Right lobe of liver (tissue), 6 donors: ENCODE measurements at places on chromosomes 1 and 21. TPM values are rescaled to one million over a fixed set of nuclear protein-coding genes. Genes with fewer than 3 reads are reported as not detected.

TLR5 gene
- 2.6 TPM for total RNA-seq

VCAM1 gene
- total RNA-seq: 13.2 TPM

PRMT6 gene
- total RNA-seq: 4.0 TPM

LRRN2 gene
- 0.07 TPM for total RNA-seq

NBPF4 gene
- total RNA-seq: not detected

FAM151A gene
- 0.12 TPM for total RNA-seq

ATP6V1G3 gene
- not detected for total RNA-seq

UBL4B gene
- total RNA-seq: not detected

KRTAP13-2 gene
- not detected for total RNA-seq

MYOC gene
- total RNA-seq: not detected

FCGR3A gene
- 28.5 TPM for total RNA-seq

FGGY gene
- total RNA-seq: 57.5 TPM

DNA sequence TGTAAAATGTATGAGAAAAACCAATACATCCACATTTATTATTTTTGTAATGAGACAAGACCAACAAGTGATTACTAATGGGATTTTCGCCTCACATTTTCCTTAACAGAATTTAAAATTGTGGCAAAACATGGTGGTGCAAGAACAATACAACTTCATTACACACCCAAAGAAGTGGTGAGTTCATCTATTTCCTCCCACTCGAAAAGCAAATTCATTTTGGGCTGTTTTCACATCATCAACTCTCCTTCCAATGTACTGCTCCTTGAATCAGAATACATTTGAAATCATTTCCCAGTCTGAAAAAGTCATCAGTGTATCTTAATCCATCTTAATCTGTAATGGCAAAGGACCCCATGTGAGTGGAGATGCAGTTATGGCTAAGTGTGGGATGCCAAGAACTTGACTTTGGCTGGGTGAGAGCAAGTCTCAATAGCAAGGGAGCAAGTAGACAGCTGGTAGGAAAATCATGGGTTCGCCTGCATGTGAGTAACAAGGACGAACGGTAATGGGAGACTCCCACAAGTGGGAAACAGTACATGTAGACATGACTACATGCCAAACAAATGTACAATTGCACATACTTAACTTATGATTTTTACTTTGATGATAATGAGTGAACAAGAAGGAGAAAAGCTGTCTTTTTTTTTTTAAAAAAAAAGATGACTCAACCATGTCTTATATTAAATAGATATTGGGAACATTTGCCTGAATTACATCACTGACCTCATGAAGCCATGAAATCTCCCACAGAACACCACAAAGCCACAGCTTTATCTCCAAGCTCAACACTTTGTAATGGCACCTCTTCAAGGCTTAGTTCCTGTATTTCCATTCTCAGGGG lies 46.0 kb downstream of the RUNX1 start:
- no peak for DNase-seq

- no peak for DNase-seq
Observed at GRCh38 chr21:37899146-37899545, 17.1 kb downstream of the KCNJ6 start.

DNA sequence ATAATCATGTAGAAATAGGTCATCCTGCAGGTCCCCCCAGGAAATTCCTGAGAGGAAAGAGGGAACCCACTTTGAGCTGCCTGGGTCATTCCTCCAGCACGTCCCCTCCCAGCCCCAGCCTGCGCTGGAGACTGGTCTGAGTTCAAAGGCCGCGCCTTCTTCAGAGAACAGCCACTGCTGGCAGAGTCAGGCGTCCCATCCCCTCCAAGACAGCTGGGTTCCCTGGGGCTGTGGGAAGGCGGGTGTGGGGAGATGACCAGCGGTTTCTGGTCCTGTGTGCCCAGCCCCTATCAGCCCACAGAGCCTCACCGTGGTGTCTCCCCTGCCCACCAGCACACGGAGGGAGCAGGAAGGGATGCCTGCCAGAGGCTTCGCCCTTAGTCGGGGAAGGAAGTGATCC lies 18.0 kb upstream of the TRAPPC10 start:
- DNase-seq: peak; percentile 40

GRCh38 chr1:98482611-98483010 lies 178.9 kb upstream of the SNX7 start:
- no peak for DNase-seq

GRCh38 chr1:213399695-213400094 lies 348.7 kb downstream of the RPS6KC1 start:
- DNase-seq: no peak

- no peak for DNase-seq
Observed at GRCh38 chr1:228852511-228853088, 117.3 kb downstream of the RHOU start.

GRCh38 chr21:40689840-40690360 lies 157.1 kb downstream of the DSCAM start:
- no peak for DNase-seq

GRCh38 chr1:53689223-53689622 lies 49.7 kb downstream of the GLIS1 start:
- no peak for DNase-seq

DNA sequence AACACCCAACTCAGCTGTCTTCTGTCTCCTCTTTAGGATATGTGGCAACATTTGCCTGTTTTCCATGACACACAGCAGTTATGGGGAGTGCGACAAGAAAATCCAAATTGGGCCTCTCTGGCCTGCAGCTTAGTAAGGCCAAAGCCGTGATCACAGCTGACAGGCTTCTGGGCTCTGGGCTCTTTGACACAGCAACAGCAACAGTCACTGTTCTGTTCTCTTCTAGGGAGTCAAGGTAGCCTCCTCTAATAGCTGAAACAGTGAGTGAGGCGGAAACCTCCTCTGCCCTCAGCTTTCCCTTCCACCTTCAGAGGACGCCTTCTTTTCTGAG lies 19.0 kb downstream of the CLCA1 start:
- no peak for DNase-seq

GRCh38 chr1:14487671-14488070 lies 110.8 kb upstream of the KAZN start:
- DNase-seq: no peak

DNA sequence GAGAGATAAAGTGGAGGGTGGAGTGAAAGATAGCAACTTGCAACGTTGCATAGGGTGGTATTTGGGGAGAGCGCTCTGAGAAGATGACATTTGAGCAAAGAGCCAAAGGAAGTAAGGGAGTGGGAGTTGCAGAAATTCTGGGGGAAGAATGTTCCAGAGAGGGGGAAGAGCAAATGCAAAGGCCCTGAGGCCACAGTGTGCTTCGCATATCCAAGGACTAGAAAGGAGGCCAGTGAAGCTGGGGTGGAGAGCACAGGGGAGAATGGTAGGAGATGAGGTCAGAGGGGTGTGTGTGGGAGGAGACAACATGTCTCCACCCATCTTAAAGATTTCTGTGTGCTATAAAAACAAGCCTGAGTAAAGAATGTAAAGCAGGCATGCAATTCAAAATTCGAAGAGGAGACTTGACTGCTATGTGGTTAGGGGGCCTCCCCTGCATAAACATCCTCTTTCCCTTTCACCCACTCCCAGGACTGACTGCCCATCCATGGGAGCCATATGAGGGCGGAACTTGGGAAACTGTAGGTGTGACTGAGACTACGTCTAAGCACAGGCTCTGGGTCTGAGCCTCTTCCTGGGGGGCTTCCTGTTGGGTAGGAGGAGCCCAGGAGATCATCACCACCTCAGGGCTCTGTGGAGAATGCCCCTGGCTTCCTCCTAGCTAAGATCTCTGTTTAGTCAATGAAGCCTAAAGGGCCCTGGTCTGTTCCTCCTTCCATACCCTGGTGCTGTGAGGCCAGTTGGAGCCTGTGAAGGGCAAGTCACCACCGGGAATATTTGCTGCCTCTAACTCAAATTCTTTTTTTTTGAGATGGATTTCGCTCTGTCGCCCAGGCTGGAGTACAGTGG lies 2.9 kb upstream of the CLIC4 start:
- DNase-seq: no peak

- no peak for DNase-seq
Observed at GRCh38 chr1:196590012-196590708, 18.1 kb downstream of the KCNT2 start.

- no peak for DNase-seq
Observed at GRCh38 chr1:78088015-78088414, 42.2 kb downstream of the GIPC2 start.

- DNase-seq: no peak
Observed at GRCh38 chr1:32709476-32709875, 6.9 kb upstream of the SYNC start.

GRCh38 chr1:245096311-245097066 lies 58.3 kb upstream of the KIF26B start:
- DNase-seq: no peak

GRCh38 chr21:37342046-37342632 lies 24.4 kb upstream of the DYRK1A start:
- DNase-seq: no peak

DNA sequence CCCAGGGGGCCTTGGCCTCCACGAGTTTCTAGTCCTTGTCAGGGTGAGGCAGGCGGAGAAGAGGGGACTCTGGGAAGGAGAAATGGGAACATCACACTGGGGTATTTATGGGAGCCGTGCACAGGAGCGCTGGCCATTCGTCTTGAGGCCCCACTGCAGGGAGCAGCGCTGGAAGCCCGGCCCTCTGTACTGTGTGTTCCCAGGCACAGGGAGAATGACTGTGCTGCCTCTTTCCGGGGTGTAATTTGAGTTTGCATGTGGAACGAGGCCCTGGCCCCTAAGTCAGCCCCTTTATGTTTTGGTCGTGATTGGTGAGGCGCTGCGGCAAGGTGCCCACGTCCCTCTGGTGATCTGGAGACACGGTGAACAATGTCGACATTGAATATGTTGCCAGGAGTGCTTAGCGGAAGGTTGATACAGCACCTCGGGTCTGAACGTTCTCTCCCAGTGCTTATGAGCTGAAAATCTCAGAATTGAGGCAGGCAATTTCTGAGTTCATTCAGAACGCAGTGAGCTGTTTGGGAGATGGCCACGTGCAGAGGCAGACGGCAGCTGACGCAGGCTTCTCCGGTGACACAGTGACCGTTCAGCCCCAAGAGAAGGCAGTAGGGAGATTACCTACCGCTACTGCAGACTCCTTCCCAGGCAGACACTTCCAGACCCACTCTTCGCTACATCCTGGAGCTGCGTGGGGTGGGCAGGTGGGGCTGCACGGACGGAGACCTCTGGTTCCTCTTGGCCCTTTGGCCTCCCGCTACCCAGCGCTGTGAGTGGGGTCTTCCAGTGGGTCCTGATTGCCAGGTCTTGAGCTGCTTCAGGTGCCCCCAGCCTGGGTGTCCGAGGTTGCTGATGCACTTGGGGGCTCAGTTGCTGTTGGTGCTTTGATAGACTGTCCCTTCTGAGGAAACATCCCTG lies 265.8 kb downstream of the CAMTA1 start:
- DNase-seq: no peak

- no peak for DNase-seq
Observed at GRCh38 chr1:175725684-175726083, 17.7 kb downstream of the TNR start.

GRCh38 chr1:182357913-182358312 lies 33.7 kb downstream of the GLUL start:
- no peak for DNase-seq

- peak; percentile 70 for DNase-seq
Observed at GRCh38 chr1:93992954-93993353, 83.7 kb upstream of the GCLM start.

GRCh38 chr1:174746024-174746808 lies 253.5 kb upstream of the CACYBP start:
- no peak for DNase-seq

DNA sequence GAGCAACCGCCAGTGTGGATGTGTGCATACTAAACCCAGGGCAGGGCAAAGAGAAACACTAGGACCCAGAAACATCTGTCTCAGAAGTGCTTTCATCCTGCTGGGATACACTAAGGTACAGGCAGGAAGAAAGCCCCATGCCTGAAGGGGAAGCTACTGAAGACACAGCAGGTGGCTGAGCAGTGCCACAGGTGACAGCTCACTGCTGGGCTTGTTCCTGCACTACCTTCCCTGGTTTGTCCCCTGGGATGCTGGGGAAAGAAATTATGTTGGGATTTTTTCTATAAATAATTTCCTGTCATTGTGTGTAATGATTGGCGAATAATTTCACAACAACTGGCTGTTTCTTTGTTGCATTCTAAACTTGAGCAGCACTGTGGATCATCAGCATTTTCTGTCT lies 245.3 kb upstream of the RAB4A start:
- no peak for DNase-seq

DNA sequence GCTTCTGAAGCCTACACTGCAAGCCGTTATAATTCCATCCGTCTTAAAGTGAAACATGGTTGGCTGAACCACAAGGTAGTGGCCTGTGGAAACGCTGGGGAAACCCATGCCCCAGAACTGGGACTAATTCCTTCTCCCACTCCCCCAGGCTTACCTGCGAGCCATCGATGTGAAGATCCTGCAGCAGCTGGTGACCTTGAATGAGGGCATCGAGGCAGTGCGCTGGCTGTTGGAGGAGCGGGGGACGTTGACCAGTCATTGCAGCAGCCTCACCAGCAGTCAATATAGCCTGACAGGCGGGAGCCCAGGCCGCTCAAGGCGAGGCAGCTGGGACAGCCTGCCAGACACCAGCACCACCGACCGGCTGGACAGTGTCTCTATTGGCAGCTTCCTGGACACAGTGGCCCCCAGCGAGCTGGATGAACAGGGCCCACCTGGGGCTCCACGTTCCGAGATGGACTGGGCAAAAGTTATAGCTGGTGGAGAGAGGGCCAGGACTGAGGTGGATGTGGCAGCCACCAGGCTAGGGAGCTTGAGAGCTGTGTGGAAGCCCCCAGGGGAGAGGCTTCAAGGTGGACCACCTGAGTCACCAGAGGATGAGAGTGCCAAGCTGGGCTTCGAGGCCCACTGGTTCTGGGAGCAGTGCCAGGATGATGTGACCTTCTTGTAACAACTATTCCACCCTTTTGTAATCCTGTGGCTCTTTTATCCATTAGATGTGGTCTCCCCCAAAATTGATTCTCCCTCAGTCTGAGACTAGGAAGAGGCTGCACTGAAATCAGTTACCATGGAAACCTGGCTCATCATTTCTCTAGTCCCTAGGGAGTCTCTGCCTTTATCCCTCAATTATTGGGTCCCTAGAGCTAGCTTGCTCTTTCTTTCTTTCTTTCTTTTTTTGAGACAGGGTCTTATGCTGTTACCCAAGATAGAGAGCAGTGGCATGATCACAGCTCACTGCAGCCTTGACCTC lies 16.7 kb downstream of the LURAP1 start:
- no peak for DNase-seq
